ENCODE measurements at places on chromosomes 1 and 21.

DNA sequence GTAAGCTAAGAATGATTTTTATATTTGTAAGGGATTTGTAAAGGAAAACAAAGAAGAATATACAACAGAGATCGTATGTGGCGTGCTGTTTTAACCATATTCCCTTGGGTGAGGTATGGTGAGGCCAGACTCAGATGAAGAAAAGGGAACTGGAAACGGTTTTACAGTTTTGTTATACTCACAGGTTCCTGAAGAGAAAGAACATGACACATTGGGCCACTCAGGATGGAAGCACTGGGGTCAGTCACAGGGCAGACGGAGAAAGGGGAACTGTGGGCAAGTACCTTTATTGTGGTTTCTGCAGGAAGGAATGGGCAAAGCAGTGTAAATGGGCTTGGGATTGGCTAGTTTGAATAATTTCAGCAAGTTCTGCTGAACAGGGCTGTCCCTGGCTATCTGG is 177.4 kb downstream of the LBR start:
- DNase-seq = no peak

GRCh38 chr1:152479792-152480595 is 30.6 kb upstream of the LCE5A start:
- DNase-seq = peak; percentile 24

DNA sequence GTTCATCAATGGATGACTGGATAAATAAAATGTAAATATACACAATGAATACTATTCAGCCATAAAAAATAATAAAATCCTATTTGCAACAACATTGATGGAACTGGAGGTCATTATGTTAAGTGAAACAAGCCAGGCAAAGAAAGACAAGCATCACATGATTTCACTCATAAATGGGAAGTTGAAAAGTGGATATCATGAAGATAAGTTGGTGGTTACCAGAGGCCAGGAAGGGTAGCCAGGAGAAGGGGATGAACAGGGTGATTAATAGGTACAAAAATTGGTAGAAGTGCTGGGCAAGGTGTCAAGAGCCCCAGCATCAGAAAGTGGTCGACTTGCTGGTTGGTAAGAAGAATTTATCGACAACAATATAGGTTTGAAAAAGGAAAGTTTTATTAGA is 1.3 kb upstream of the PARK7 start:
- DNase-seq = no peak

DNA sequence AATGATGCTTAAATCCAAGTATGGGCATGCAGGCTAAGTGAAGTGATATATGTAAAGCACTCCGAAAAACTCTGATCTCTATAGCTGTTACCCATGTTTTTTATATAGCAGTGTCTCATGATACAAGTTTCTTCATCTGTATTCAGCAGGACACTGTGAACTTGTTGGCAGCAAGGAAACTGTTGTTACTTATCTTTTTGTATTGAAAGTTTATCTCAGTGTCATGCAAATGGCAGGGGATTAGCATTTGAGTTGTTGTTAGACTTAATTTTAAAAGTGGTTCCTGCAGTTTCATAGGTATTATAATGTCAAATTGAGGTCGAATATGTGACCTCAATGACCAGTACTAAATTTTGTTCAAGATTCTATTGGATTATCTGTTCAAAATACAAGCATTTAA is 47.9 kb downstream of the NCAM2 start:
- DNase-seq = no peak

DNA sequence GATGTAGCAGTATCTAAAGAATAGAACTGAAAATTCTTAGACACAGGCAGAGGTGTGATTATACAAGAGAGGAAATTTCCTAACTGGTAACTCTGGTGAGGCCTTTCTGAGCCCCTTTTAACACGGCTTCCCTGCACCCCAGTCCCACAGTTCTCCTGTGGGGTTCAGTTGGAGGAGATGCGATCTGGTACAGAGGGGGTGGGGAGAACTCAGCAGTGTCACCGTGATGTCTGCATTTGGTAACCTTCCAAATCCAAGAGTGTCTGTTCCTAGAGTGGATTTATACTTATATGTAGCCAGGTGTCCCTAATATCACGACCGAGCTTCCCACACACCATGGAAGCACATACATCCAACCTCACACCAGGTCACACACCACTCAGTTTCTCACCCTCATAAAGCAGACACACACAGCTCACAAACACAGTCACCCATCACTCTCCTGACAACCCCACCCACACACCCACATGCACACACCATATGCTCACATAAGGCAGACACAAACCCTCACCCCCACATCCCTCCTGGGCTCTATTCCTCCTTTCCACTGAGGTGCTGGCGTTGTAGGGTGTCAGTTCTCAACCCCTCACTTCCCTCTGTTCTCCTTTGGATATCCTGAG is 48.5 kb downstream of the RHBG start:
- no peak for DNase-seq

DNA sequence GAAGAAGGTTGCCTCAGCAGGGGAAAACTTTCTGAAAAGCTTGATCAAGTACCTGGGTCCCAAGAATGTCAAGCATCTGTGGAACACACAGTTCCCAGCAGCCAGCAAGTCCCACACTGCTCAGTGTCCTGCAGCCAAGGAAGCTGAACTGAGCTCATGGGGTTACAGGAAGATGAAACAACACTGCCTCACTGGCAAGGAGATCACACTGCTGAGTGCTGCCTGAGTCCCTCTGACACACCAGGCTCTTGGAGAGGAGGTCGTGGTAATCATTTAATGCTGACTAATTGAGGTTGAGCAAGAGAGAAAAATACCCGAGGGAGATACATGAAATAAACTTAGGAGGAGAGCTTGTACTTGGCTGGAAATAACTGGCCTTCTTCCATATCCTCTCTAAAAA is 75.2 kb downstream of the MPZL1 start:
- no peak for DNase-seq

All from stimulated activated CD8-positive, alpha-beta memory T cell treated with anti-CD3 and anti-CD28 coated beads, Interleukin-2, amount 100 ng/mL, for 1 hour (primary cell).